Calu3 (cell line): ENCODE measurements at places on chromosomes 2 and 18. TPM values are rescaled to one million over a fixed set of nuclear protein-coding genes. Genes with fewer than 3 reads are reported as not detected.
A peak's percentile ranks its signal among the peaks of the same experiment; 100 is the strongest.

GRCh38 chr18:62664414-62664813 is 50.9 kb upstream of the PHLPP1 start:
- no peak for DNase-seq
- H3K36me3 ChIP-seq, result no peaks in the 10 kb centered on the region
- no peaks in the 10 kb centered on the region for H3K27me3 ChIP-seq
- H3K4me1 ChIP-seq, result no peaks in the 10 kb centered on the region
- no peak overlapping the region for H3K4me3 ChIP-seq
- no peak overlapping the region for H3K27ac ChIP-seq

DNA sequence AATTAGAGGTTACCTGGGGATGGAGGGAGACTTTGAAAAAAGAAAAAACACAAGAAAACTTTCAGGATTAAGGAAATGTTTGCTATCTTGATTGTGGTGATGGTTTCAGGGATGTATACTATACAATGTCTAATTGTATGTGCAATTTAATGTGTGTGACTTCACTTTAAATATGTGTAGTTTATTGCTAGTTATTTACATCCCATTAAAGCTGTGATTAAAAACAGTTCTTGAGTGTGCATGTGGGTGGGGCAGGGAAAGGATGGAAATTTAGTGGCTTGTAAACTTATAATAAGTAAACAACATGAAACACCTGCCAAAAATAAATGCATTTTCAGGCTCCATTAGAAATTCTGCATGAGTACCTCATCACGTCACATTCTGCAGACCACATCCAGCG is 167.0 kb downstream of the MYO5B start:
- H3K4me3 ChIP-seq, result no peak overlapping the region
- H3K27ac ChIP-seq, result no peak overlapping the region
- H3K36me3 ChIP-seq, result no peaks in the 10 kb centered on the region
- no peak for DNase-seq
- no peaks in the 10 kb centered on the region for H3K4me1 ChIP-seq
- H3K27me3 ChIP-seq, result no peaks in the 10 kb centered on the region

GRCh38 chr2:53786352-53786704 is 425 bp downstream of the ASB3 start:
- DNase-seq, result peak; percentile 4
- H3K4me1 ChIP-seq, result peaks cover 18% of the 10 kb centered on the region
- H3K4me3 ChIP-seq, result peak overlapping the region; percentile 94
- peak overlapping the region; percentile 86 for H3K27ac ChIP-seq
- peaks cover 29% of the 10 kb centered on the region for H3K36me3 ChIP-seq

DNA sequence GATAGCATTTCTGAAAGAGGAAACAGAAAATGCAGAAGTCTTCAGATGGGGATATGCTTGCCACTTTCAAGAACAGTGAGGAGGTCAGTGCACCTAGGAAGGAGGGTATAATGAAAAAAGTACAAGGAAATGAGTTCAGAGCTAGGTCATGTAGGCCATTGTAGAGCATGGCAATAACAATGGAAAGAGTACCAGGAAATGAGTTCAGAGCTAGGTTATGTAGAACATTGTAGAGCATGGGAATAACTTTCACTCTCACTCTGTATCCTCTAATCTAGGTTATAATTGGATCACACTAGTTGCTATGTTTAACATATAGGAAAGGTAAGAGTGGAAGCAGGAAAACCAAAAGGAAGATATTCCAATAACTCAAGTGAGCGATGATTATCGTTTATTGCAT is 12.3 kb downstream of the SCG2 start:
- no peak overlapping the region for H3K4me3 ChIP-seq
- no peak for DNase-seq
- no peaks in the 10 kb centered on the region for H3K27me3 ChIP-seq

DNA sequence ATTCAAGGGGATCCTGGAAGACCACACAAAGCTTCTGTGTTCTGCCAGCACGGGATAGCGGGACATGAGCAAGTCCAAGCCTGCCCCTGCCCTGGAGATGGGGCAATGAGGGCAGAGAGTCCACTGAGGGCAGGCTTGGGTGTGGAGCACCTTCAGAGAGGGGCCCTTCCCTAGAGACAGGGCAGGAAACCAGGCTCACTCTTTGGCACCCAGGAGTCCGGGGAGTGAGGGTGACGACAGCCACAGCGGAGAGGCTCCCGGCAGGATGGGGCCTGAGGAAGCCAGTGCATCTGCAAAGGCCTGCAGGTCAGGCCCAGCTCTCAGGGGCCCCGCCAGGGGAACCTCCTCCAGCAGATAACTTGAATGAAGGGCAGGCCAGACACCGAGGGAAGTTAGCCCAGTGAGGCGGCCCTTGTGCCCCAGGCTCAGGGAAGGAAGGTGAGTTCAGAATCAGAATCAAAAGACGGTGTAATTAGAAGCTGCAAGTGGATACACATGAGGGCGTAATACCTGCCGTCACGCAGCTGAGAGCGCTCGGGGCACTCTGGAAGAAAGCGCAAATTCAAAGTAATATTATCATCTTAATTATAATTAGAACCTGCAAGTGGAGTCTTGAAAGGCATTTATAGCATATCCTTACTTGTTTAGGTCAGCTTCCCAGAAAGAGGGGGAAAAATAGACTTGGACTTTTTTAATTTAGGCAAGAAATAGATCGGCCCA is 142.6 kb upstream of the LGALSL start:
- H3K36me3 ChIP-seq, result no peaks in the 10 kb centered on the region
- H3K27me3 ChIP-seq, result peaks cover 11% of the 10 kb centered on the region
- peaks cover 21% of the 10 kb centered on the region for H3K4me1 ChIP-seq
- no peak for DNase-seq
- no peak overlapping the region for H3K27ac ChIP-seq
- H3K4me3 ChIP-seq, result no peak overlapping the region

DNA sequence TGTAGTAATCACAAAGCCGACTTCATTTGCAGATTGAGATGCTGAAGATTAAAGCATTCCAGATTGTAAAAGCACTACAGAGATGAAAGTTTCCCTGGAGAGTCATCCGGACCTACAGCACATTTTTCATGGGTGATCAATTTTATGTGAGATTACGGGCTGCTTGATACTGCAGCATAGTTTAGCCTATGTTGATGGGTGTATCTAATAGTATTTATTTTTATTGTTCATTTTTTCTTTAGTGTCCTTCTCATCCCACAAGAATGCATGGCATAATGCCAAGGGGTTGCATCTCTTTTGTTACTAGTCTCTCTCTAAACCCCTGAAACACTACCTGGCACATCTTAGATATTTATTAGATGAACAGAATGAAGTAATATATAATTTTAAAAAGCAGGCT is 240.4 kb downstream of the MBD2 start:
- no peaks in the 10 kb centered on the region for H3K4me1 ChIP-seq
- no peaks in the 10 kb centered on the region for H3K36me3 ChIP-seq
- DNase-seq, result no peak
- H3K4me3 ChIP-seq, result no peak overlapping the region
- no peaks in the 10 kb centered on the region for H3K27me3 ChIP-seq

DNA sequence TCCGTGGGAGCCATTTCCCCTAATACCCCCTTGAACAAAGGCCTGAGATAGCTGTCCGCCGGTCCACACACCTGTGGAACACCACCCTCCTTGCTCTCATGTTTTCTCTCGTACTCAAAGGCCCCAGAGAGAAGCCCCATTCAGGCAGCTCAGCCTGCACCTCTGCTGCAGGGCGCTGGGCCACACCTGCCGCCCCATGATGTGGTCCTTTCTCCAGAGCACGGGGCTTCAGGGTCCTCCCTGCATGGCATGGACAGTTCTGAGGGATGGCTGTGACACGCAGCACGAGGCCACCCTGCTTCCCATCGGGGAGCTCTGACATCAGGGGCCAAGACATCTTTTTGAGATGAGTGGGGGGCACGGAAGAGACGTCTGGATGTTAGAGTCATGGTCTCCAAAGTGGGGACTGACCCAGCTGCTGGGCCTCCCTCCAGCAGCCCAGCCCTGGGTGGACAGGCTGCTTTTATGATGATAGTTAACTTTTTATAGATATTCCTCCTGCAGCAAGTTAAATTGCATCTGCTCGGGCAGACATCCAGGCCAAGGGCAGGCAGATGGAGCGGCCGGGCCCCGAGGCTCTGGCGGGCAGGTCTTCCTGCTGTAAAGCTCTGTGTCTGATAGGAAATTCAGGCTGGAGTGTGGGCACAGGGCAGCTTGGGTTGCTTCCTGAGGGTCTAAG is 56.7 kb downstream of the SDC1 start:
- H3K27me3 ChIP-seq, result no peaks in the 10 kb centered on the region
- peaks cover 7% of the 10 kb centered on the region for H3K4me1 ChIP-seq
- H3K36me3 ChIP-seq, result no peaks in the 10 kb centered on the region
- H3K27ac ChIP-seq, result no peak overlapping the region
- H3K4me3 ChIP-seq, result no peak overlapping the region
- DNase-seq, result no peak

The DSG1 gene
- not detected in 2 replicates for total RNA-seq

The DIS3L2 gene
- total RNA-seq, result 44.5 and 46.0 TPM in 2 replicates
